ENCODE measurements at places on chromosomes 6 and 20. TPM values are rescaled to one million over a fixed set of nuclear protein-coding genes. Genes with fewer than 3 reads are reported as not detected.

The RNF144B gene
- 191 TPM for total RNA-seq

The BFSP1 gene
- total RNA-seq = 2.3 TPM

The RIN2 gene
- total RNA-seq = 56.1 TPM

The GRM4 gene
- 0.05 TPM for total RNA-seq

The PI3 gene
- 0.55 TPM for total RNA-seq

The GABRR1 gene
- not detected for total RNA-seq

The SLC25A27 gene
- total RNA-seq = 15.3 TPM

The DDAH2 gene
- 121 TPM for total RNA-seq

The AGER gene
- not detected for total RNA-seq

The ENPP3 gene
- total RNA-seq = 0.65 TPM

DNA sequence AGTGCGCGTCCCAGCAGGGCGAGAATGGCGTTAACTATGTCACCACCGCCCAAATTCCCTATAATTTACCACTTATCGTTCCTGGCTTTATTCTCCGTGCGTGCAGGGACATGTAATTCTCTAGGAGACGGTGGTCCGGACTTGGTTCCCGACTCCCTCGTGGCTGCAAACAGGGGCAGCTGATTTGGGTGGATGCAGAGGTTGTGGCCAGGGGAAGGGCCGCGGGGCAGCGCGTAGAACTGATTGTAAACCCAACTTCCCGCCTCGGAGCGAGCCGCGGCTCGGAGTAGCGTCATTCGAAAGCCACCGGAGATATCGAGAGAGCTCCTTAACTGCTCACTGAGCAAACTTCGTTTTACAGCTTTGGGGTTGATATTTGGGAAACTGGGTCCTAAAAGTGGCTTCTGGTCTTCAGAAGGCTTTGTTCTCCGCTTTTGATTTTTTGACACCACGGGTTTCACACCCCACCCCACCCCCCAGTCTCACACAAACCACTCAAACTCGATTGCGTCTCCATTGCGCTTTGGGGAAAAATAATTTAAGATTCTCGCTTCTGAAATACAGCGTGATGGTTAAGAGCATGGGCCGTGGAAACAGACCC, 17.5 kb upstream of the ZSCAN9 start:
- no peak for DNase-seq

DNA sequence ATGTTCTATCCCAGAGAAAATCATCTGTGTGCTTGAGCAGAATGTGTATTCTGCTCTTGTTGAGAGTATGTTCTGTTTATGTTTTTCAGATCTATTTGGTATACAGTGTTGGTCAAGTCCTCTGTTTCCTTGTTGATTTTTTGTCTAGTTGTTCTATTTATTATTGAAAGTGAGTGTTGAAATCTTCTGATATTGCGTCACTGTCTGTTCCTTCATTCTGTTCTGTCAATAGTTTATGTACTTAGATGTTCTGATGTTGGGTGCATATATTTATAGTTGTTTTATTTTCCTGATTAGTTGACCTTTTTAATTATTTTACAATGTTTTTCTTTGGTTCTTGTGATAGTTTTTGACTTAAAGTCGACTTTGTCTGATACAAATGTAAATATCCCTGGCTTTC, 458.7 kb upstream of the HSF2 start:
- no peak for DNase-seq

DNA sequence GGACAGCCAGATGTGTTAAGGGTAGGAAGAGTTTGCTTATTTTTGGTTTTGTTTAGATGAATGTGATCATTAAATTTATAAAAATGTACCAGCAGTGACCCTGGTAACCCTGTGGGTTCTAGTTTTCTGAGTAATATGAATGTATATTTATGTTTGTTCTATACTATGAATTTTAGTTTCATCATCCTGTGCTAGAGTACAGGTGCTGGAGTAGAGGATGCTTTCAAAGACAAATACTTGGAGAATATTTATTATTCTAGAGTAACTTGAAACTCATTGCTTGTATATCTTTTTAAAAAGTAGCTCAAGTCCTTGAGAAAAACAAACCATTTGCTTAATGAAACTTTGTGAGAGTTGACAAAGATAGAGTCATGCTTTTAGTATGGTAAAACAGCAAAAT, 7.8 kb downstream of the LRRC1 start:
- no peak for DNase-seq

- DNase-seq = no peak
These were observed 191.8 kb upstream of the ARG1 start for GRCh38 chr6:131381052-131381708.

DNA sequence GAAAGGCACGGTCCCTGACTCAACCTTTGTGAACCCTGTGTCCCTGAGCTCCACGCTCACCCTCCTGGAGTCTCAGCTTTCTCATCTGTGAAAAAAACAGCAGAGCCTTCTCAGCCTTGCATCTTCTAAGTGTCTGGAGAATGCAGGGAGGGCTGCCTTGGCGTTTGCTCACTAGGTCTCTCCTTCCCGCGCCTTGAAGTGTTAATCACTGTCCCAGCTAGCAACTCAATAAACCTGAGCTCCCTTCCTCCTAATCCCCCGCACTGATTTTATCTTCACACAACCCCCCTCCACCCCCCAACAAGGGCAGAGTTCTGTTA, 34.9 kb upstream of the FOXC1 start:
- no peak for DNase-seq

- no peak for DNase-seq
These were observed 37.5 kb upstream of the REV3L start for GRCh38 chr6:111520524-111520923.

DNA sequence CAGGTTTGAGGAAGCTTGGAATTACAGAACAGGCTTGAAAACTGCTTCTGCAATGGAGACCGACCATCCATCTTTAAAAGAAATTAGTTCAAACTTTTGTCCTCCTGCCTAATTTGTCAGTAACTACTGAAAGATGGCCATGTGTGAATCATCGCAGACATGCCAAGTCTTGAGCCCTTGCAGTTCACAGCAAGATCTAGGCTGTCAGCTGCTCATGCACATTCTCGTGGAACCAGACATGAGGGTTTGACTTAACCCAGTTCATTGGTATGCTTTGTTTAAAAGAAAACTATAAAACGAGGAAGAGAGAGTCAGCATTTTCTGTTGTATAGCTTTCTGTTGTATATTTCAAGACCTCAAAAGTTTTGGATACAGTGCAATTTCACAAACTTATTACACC, 74.0 kb upstream of the SAMD5 start:
- DNase-seq = no peak

DNA sequence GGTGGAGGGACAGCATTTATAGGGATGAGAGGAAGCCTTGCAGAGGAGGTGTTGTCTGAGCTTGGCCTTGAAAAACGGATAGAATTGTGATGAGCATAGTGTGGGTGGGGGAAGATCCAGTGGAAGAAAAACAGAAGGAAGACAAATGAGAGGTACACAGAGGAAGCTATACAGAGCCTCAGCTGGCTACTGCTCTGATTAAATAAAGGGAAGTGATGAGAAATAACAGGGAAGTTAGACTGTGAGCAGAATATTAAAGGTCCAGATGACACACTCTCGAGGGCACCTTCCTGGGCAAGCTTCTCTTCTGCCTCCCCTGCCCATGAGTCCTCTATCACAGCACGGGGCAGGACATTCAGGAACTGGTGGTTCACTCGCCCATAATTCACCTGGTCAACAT, 182.3 kb downstream of the KIF16B start:
- no peak for DNase-seq

DNA sequence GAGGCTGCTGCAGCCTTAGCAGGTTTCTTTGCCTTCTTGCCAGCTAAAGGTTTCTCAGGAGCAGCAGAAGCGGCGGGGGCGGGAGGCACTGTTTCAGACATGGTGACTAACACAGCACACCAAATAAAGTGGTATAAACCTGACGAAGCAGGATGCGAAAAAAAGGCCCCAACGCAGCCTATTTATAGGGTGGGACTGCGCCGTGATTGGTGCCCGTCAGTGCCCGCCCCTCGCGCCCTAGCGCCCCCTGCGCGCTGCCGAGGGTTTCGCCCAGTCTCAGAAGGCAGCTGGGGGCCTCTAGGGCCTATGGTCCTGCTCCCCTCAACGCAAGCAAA, 55.0 kb downstream of the TRIM38 start:
- peak; percentile 92 for DNase-seq

GRCh38 chr6:133641104-133641503, 247.8 kb upstream of the TCF21 start:
- peak; percentile 86 for DNase-seq

DNA sequence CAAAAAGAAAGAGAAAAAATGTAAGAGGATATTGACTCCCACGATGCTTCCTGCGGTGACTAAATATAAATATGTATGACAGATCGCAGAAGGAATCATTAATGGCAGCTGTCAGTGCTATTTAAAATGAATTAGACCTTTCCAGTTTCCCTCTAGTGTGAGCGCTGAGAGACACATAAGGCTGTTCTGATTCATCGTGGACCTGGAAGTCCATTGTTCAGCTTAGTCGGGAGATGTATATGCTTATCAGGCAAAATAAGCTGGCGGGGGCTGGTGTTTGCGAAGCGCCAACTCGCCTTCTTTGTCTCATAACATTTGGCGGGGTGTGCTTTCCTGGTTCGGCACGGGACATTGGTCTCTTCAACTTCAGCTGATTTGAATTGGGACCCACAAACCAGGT, 95.4 kb downstream of the CDH4 start:
- no peak for DNase-seq

- no peak for DNase-seq
These were observed 201.2 kb downstream of the TAF4 start for GRCh38 chr20:61864481-61864880.

GRCh38 chr6:44618371-44618770, 230.9 kb downstream of the CDC5L start:
- no peak for DNase-seq

DNA sequence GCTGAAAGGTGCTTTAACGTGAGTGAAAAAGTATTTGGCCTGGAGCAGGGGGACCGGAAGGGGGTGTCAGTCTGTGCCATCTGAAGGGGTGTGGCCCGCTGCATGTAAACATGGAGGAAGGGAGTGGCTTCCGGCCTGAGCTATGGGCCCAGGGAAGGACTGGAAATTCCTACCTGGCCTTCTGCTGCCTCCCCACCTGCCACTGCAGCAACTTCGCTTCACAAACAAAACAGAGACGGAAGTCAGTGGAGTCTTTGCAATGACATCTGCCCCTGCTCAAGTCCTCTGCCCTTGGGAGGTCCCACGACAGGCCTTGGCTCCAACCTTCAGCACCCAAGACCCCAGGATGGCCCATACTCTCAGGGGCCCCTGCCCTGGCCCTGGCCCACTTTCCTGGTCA, 28.1 kb upstream of the FOXP4 start:
- no peak for DNase-seq

DNA sequence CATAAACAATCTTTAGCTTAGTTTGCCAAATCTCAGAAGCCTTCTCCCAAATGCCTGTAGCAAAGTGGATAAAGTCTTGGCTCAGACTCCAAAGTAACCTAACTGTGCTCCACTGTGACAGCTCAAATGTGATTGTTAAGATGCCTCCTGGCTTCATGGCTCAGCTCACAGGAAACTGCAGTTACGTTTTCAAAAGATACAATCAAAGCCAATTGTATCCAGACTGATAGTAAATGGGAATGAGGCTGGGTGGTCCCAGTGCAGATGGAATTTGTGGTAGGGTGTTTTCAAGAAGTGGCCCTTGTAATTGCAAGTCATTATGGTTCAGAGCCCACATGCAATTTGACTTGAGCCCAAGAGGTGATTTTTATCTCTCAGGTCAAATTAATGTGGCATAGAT, 151.2 kb upstream of the TAB2 start:
- DNase-seq = peak; percentile 8

GRCh38 chr6:167679790-167680604, 146.7 kb upstream of the AFDN start:
- no peak for DNase-seq

DNA sequence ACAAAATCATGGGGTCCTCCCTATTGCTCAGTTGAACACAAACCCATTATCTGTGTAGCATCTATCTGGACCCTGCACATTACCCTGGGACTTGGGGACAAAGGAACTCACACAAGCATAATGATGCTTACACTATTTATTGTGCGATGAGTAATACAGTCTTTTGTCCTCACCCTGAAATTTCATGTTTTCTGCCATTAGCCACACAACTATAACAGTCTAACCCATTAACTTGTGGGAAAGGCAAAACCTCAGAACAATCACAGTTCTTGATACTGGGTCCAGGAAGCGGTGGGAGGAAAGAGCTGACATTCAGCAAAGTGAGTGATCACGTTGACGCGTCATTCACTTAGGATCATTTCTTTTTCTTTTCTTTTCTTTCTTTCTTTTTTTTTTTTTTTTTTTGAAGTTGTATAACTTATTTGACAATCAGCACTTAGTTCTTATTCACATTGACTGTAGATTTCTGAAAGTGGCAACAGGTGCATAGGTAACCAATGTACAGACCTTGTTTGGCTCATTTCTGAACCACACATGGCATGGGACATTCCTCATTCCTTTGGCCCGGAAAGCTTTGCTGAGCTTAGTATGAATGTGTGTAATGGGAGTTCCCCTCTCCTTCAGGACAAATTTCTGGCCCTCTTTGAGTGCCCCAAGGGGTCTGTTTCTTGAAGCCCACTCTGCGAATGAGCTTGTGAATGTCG, 94.8 kb upstream of the CNKSR3 start:
- peak; percentile 68 for DNase-seq

Measured in renal cortical epithelial cell (primary cell).